ENCODE measurements at places on chromosomes 11 and 22.
A peak's percentile ranks its signal among the peaks of the same experiment; 100 is the strongest.

DNA sequence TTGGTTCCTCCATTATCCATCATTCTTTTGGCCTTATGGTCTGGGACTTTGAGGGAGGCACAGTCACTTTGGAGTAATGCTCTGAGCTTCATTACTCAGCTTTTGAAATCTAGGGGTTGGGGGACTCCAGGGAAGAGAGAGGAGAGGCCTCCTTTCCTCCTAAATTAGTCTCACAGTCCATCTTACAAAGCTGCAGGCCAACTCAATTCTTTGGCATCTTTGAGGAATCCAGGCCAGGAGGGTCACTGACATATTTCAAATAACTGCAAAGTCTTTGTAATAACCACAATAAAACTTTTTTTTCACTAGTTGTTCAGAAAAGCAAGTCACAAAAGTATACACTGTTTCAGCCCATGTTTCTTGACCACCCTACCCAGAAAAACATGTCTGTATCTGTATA is 73.3 kb upstream of the FAR1 start:
- no peak for DNase-seq

DNA sequence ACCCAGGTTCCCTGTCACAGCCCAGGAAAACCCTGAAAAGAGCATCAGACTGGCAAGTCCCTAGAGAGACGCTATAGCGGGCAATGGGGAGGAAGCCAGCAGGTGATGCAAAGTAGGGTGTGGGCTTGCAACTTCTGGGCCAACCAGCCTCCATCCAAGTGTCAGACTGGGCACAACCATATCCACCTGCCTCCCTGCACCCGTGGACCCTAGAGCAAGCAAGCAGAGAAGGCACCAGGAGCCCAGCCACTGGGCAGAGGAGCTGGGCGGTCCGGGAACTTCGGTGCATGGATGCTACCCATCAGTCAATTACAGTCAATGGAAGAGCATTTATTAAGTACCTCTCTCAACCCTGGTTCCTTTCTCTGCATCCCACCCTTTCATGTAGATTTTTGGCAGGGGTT is 2.8 kb downstream of the NECTIN1 start:
- no peak for DNase-seq

DNA sequence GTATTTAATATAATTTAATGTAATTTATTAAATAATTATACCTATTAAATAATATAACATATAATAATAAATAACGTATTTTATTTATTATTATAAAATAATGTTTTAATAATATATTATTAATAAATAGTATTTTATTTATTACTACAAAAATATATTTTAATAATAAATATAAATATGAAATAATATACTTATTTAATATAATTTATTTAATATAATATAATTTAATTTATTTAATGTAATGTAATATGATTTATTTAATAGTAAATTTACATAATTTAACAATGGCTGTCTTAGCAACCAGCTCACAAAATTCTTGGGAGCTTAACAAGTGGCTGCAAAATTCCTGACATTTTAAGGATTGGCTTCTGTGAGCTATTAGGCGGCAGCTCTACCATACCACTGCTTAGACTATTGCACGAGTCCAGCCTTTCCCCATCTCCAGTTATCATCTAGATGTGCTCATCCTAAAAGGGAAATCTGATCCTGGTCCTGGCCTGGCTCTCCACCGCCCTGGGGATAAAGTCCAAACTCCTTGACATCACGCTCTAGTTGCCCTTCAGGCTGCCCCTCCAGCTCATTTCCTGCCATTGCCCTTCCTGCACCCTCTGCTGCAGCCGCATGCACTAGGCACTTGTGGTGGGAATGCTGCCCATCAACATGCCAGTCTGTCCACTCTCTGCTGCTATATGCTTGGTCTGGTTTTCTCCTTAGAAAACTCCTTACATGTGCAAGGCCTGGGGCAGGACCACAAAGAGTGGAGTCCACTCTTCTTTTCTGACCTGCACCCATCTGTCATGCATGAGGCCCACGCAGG is 9.8 kb downstream of the MMP20 start:
- peak; percentile 82 for DNase-seq

- DNase-seq = peak; percentile 28
These were observed 885 bp downstream of the TRMU start for GRCh38 chr22:46336119-46337078.

DNA sequence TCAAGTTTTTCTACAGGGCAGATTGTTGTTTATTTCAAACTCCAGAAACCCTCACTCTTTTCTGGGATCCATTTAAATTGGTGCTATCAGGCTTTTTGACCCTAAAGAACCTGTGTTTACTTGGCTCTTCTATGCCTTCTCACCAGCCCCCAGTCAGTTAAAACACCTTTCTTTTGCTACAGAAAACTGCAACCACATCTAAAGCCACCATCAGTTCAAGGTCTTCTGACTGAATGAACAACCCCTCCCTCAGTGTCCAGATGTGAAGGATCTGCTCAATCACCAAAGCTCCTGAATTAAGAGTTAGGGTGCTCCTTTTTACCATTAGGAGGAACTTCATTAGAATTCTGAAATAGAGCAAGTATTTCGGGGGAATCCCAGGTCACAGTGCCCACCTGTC is 7.0 kb upstream of the GLYATL1B start:
- DNase-seq = no peak

Data from RPMI7951 (cell line).